ENCODE measurements at places on chromosomes 2 and 18.

DNA sequence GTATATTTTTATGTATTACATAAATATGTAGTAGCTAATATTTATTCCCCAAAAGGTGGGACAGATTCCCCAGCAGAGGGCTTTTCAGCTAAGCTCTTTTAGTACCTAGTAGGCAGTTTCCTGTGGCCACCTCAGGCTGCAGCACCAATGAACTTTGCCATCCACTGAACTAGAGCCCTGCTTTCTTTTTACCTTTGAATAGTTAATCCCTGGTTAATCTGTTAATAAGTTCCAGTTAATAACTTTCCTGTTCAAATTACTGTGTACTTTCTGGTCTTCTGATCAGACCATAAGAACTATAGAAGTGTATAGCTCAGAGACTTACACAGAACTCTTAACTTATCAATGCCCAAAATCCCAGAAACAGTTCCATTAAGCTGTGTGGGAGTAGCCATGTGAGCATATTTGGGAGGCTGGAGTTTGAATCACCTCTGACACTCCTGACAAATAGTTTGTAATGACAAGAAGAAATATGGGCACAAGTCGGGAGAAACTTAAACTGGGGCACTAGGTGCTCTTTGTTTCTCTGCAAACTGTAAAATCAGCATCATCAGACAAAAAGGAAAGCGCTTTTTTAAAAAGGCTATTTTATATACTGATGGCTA is 40.0 kb downstream of the ASXL2 start:
- no peak for DNase-seq

GRCh38 chr2:107645586-107645985 is 181.1 kb upstream of the RGPD4 start:
- no peak for DNase-seq

DNA sequence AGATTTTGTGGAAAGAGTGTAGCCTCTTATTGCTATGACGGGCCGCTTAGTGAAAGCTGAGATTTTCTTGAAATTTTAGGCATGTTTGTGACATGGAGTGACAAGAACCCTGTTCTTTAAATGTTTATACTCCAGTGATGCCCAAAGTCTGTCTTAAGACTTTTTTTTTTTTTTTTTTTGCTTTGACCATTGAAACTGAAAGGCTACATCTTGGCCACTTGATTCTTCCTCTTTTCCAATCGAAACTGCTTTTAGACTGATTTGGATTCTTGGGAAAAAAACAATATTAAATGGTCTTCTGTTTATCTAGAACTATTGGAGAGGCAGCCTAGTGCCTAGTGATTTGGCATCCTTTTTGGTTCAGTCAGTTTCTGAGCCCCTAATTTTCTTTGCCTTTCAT is 2.4 kb upstream of the SLC8A1 start:
- DNase-seq = no peak

- DNase-seq = peak; percentile 37
Observed at GRCh38 chr18:3055186-3055728, 42.3 kb upstream of the LPIN2 start.

DNA sequence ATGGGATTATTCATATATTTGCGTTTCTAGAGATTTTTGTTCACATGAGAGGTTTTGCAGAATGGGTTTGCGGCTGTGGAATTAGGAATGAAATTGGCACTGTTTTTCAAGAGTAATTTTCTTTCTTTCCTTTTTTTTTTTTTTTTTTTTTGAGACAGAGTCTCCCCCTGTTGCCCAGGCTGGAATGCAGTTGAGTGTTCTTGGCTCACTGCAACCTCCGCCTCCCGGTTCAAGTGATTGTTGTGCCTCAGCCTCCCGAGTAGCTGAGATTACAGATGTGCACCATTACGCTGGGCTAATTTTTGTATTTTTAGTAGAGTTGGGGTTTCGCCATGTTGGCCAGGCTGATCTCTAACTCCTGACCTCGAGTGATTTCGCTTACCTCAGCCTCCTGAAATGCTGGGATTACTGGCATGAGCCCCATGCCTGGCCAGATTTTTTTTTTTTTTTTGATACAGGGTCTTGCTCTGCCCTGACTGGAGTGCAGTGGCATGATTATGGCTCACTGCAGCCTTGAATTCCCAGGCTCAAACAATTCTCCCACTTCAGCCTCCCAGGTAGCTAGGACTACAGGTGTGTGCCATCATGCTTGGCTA is 65.3 kb downstream of the MIB1 start:
- no peak for DNase-seq

DNA sequence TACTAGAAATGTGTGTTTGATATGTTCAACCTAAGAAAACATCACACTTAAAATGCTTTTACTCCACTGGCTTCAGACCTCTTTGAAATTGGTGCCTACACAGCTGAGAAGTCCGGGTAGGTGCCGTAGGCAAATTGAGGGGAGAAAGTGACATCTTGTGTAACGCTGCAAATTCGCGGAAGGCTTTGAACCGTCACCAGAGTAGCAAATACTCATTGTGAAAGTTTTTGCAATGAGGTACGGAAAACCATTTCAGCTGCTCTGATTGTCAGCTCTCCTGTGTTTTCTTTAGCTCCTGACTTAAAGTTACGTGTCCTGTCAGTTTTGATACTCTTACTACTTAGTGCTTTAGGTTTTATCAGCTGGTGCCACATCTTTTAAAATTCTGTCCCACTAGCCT is 224.5 kb downstream of the FAM210A start:
- DNase-seq = no peak

DNA sequence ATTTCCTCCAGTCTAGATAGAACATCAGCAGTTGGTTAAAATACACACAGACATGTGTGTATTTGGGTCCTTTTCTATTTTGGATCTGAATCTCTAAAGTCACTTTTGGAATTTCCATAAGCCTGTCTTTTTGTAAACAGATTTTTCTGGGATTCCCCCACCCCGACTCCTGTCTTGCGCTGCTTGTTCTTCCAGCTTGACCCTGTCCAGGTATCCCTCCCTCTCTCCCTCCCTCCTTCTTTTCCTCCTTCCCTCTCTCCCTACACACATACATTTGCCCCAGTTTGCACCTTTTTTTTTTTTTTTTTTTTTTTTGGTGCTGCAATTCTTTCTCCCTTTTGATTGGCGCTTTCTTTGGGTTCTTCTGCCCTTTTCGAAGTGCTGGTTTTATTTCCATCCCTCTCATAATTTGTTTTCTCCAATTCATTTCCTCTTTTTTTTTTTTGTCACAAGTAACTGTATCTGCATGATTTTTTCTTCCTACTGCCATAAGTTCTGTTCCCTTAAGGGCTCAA is 114.8 kb upstream of the SERTAD2 start:
- no peak for DNase-seq

GRCh38 chr2:139020287-139020686 is 240.1 kb upstream of the NXPH2 start:
- no peak for DNase-seq

GRCh38 chr18:51999351-51999750 is 340.6 kb upstream of the DCC start:
- no peak for DNase-seq

- DNase-seq = peak; percentile 76
Observed at GRCh38 chr2:205868773-205869333, 186.6 kb downstream of the NRP2 start.

- peak; percentile 67 for DNase-seq
Observed at GRCh38 chr2:69704446-69704845, 37.5 kb upstream of the ANXA4 start.

DNA sequence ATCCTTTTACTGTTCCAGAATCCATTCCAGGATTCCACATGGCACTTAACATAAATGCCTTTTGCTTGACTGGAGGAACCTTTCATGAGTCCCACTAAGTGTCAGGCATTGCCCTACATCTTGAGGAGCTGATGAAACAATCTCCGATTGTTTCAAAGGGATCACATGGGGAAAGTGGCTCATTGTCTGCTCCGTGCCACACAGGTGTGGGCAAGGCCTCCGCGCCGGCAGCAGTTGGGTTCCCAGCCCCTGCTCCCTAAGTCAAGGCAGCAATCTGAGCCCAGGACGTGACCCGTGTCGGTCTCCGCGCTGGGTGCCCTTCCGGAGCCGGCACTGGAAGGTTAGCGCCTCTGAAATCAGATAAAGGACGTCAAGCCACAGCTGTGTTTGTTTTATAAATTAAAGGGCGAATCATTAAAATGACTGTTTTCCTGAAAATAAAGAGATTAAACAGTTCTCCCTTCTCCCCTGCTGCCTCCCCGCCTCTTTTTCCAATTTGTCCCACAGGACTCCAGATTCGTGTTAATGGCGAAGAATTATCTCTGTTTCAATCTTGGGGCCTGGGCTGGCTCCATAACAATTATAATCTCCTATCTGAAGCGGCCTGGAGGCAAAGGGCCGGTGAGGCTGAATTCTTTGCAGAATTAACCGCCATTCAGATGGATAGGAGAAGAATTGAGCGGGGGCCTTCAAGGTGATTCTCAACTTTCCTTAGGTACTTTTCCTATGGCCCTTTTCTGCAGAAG is 84.3 kb upstream of the FZD7 start:
- no peak for DNase-seq

GRCh38 chr2:109032229-109032820 is 43.3 kb upstream of the EDAR start:
- no peak for DNase-seq

GRCh38 chr18:76553715-76554546 is 58.9 kb upstream of the ZNF516 start:
- peak; percentile 38 for DNase-seq

DNA sequence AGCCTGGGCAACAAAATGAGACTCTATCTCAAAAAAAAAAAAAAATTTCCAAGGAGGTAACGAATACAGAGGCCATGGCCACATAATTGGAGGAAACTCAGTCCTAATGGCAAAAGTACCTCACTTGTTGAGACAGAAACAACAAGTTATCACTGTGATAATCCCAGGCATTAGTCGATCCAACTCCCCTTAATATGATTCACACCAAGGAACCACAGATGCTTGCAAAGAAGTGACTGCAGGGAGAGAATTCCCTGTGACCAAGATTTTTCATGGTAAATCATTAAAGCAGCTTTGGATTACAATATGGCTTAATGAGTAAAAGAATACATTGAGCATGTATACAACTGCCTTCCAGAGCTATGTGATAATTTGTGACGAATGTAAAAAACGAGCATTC is 80.4 kb upstream of the RNU4ATAC start:
- no peak for DNase-seq

- DNase-seq = peak; percentile 8
Observed at GRCh38 chr18:39587586-39587985, 2022.0 kb upstream of the CELF4 start.

DNA sequence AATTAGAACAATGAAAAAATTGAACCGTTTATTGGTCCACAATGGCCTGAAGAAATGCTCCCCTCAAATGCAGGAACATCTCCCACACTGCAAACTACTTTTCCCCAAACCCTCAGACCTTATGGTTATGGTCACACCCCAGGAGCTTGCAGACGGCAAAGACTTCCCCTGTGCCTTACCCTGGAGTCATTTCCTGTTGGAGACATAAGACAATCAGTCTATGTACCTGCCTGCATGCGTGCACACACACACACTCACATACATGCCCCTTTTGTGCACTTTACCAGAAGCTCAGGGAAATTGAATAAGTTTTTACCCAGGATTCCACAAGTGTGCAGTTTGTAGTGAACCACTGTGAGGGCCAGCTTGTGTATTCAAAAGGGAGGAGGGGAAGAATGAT is 281.9 kb upstream of the CELF4 start:
- no peak for DNase-seq

- DNase-seq = no peak
Observed at GRCh38 chr2:199740111-199740428, 110.9 kb downstream of the FTCDNL1 start.

GRCh38 chr2:238493411-238493810 is 66.7 kb downstream of the ASB1 start:
- DNase-seq = no peak

DNA sequence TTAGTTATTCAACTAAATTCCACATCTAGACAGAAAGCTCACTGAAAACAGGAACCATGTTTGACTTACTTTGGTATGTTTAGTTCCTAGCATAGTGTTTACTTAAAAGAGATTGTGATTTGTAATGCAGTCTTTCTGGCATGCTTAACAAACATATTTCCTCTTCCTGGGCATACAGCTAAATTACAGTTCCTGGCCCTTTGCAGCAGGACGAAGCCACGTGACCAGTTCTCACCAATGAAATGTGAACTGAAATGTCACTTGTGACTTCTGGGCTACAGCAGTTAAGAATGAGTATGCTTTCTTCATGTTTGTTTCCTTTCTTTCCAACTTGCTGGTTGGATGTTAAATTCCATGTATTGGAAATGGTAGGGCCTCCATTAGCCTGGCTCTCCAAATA is 330.5 kb downstream of the FIGN start:
- no peak for DNase-seq

GRCh38 chr2:213161759-213162515 is 10.5 kb upstream of the IKZF2 start:
- peak; percentile 63 for DNase-seq

DNA sequence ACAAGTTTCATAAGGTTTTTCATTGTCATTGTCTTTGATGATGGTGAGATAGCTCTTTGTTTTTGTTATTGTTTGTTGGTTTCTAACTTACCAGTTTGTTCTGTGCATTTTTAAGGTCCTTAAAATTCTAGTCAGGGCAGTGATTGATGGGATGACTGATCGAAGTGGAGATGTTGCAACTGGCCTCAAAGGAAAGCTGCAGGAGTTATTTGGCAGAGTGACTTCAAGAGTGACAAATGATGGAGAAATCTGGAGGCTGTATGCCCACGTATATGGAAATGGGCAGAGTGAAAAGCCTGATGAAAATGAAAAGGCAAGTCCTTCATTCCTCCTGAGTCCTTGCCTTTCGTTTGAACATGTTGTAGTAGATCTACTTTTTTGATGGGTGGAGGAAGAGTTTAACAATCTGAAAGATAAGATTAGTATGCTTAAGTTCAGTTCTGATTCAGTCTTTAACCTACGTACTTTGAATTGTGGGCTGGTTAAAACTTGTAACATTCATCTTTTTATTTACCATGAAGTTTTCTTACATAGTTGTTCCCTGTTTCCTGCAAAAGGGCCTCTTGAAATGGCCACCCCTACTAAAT is 135.8 kb upstream of the LTBP1 start:
- DNase-seq = no peak

GRCh38 chr2:62292190-62292589 is 96.3 kb downstream of the B3GNT2 start:
- DNase-seq = peak; percentile 47

GRCh38 chr2:9385841-9386240 is 37.5 kb downstream of the ITGB1BP1 start:
- no peak for DNase-seq
